ENCODE measurements at places on chromosomes 1 and 21. TPM values are rescaled to one million over a fixed set of nuclear protein-coding genes. Genes with fewer than 3 reads are reported as not detected.

DNA sequence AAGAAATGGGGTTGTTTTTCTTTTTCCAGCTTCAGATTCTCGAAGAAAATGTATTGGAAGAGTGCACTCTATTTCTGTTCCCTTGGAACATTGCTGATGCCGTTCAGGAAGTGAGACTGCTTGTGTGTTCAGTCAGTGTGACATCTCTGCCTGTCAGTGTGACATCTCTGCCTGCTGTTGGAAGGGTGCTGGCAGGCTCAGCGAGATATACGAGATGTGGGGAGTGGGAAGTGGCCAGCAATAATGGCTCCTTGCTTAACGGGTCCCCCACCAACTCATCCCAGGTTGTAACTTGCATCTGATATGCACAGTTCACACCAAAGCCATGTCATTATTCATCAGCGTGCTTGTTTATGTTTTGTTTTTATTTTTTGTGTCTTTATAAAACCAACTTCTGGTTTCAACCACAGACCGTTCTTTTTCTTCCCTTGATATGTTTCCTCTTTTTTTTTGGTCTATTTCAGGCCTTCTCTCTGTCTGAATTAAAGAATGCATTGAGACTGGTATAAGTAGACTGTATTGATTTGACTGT is 145.4 kb downstream of the GALNT2 start:
- DNase-seq, result no peak

- DNase-seq, result no peak
Measured at GRCh38 chr1:156359973-156360372, 9.0 kb upstream of the RHBG start.

DNA sequence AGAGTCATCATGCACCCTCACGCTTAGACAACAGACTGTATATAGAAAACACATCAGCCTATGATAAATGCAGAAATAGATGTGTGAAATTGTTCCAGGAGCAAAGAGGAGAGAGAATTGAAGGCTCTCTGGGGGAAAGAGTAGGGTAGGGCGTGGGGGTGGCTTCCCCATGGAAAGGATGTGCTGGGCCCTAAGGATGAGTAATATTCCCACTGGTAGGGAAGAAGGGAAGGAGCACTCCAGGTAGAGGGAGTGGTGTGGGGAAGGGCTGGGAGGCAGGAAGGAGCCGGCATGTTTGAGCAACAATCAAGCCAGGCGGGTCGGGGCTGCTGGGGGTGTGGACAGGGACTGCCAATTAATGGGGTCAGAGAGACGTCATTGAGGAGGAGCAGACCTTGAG is 10.1 kb upstream of the DISP3 start:
- DNase-seq, result no peak

DNA sequence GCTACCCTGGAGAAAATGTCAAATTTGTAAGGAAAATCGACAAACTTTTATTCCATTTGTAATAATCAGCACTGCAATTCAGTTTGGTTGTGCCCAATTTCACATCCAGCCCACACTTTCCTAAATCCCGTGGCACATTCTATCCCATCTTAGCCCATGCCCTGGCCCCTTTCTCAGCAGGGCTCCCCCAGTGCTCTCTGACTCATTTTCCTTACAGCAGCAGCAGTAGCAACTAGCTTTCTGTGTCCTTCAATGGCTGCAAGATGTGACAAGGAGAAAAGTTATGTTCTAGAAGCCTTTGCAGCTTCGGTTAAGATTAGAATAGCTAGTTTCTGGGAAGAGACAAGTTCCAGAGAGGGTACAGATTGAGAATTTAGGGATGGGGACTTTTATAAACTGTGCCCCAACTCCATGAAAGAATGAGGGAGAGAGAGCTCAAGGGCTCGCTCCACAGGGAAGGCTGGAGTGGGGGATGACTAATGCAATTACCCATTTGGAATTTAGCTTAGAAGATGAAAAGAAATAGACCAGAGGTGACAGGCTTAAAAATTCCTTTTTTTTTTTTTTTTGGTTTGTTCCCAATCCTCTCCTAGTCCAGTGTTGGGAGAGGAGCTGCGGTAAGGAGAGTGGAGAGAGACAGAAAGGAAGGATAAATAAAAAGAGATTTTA is 47.0 kb upstream of the POU2F1 start:
- no peak for DNase-seq

Gene OR10J1
- total RNA-seq, result not detected

DNA sequence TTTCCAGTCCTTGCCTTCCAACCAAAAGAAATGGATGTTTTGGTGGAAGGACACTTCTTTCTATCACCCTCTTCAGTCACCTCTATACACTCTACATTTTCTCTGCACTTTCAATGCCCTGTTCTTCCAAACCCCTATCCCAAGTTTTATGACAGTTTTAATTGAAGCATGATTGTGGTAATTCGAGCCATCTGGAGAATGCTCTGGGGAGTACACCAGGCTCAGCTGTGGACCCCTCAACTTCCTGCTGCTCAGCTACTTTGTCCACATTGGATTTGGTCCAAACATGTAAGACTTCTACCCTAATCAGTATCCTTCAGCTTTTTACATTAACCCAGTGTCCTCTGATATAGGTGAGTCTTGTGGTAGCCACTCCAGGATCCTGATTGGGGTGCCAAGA is 129.6 kb downstream of the SYT2 start:
- no peak for DNase-seq

- DNase-seq, result no peak
Measured at GRCh38 chr1:87462894-87463293, 134.2 kb downstream of the LMO4 start.

DNA sequence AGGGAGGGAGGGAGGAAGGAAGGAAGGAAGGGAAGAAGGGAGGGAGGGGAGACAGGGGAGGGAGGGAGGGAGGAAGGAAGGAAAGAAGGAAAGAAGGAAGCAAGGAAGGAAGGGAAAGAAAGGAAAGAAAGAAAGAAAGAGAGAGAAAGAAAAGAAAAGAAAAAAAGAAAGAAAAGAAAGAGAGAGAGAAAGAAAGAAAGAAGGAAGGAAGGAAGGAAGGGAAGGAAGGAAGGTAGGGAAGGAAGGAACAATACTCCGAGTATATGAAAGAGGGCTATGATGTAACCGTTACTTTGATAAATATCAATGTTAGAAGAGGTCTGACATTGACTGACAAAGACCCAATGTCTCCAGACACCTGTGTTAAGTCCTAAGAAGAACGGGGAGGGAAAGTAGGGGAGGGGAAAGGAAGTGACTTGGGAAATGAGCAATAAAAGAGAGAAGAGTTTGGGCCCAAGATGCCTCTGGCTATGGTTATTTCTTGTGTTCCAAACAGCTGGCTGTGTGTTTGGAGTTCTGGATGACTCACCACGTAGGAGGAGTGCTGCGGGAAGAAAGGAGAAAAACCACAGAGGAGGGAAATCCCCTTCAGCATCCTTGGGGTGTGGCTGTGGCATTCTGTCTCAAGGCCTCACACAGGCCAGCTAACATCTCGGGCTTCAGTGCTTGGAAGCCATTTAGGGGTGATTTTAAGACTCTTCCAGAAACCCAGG is 37.0 kb upstream of the RXRG start:
- DNase-seq, result no peak

DNA sequence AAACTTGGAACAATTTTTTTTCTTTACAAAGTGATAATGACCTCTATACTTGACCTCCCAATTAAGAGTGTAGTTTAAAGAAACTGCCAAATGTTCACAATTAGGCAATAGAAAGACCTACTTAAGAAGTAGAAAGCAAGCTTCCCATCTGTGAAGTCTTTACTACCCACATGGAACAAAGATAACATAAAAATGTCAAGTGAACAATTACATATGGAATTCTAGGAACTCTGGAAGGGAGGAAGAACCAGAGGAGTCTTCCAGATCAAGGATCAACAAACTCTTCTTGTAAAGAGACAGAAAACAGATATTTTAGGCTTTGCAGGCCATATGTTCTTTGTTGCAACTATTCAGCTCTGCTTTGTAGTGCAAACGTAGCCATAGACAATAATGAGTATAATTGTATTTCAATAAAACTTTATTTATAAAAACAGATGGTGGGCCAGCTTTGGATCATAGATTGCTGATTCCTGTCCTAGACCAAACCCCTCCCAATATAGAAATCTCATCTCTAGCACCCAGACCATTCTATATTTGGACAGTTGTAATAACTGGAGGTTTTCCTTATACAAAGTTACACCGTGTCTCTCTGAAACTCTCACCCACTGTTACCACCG is 68.4 kb upstream of the MAGI3 start:
- DNase-seq, result no peak
